Skeletal muscle cell (primary cell): ENCODE measurements at places on chromosomes 5 and 9.

- DNase-seq, result no peak
Measured at GRCh38 chr5:146527785-146528184, 11.8 kb upstream of the GPR151 start.

GRCh38 chr5:108747774-108748400, at the start of gene FER:
FER (plus strand) TSS chr5:108747897; CDS start chr5:108798183, 50,286 bp downstream.
- peak; percentile 29 for DNase-seq

- DNase-seq, result no peak
Measured at GRCh38 chr5:95068289-95068910, 216.5 kb downstream of the MCTP1 start.

DNA sequence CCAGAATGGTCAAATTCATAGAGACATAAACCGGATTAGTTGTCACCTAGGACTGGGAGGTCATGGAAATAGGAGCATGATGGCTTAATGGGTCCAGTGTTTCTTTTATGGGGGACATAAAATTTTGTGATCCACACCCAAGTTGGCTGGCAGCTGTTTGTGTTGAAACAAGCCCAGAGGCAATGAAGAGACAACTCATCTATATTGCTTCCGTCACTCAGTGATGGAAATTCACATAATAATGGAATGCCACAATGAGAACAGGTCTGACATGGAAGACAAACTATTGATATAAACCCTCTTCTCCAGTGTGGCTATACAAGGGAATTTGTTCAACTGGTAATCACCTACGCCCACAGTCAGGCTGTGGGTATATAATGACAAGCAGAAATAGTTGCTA, 173.2 kb downstream of the GNA14 start:
- DNase-seq, result no peak

DNA sequence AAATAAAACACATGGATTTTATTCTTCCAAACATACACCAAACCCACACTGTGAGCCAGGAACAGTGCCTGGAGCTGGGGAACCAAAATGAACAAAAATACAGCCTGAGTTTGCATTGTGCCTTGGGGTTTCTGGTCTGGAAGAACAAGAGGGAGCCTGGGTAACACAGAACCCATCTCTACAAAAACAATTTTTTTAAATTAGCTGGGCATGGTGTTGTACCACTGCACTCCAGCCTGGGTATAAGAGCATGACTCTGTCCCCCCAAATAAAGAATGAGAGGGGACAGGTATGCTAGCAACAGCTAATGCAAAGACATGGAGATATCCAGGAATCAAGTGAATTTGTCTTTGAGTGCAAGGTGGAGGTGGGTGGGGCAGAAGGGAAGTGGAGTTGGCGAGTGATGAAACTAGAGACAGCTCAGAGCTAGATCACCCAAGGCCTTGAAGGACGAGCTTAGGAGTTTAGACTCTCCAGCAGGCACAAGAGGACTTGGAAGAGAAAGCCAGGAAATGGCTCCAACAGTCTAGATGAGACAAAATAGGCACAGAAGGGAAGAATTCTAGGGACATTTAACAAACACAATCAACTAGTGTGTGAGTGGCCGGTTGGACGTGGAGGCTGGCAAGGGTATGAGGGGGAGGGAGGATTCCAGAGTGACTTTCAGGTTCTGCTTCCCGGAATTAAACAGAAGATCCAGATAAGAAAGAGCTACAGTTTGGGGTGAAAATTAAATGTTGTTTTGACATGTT, 47.4 kb downstream of the FNBP1 start:
- no peak for DNase-seq

DNA sequence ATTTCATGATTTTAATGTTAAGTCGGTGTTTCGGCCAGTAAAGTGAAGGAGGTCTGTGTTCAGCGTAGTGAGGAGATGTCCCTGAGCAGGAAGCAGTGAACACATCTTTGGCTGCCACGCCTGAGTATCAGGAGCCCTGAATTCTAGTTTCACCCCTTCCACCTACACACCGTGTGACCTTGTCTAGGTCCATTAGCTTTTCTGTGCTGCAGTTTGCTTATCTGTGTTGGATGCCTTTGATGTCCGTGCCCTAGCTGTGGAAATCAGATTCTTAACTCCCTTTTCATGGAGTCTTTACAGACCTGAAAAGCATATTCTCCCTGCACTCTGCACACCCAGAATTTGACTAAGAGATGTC, 601 bp downstream of the FBXO38 start:
- no peak for DNase-seq

DNA sequence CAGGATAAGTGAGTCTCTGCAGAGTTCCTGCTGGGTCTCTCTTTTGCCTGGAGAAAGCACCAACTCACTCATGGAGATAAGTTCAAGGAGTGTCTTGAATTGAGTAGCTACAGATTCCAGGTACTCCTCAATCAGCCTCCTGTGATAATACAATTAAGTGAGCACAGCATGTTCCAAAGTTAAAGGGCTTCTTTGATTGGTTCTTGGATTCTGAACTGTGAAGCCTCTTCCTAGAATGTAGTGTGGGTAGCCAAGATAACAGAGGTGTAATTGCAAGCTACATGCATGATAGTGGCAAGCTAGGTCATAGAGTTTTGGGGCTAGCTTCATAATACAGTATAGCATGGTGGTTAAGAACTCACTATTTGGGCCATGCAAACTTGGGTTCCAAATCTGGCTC, 23.2 kb upstream of the CARNMT1 start:
- DNase-seq, result no peak

DNA sequence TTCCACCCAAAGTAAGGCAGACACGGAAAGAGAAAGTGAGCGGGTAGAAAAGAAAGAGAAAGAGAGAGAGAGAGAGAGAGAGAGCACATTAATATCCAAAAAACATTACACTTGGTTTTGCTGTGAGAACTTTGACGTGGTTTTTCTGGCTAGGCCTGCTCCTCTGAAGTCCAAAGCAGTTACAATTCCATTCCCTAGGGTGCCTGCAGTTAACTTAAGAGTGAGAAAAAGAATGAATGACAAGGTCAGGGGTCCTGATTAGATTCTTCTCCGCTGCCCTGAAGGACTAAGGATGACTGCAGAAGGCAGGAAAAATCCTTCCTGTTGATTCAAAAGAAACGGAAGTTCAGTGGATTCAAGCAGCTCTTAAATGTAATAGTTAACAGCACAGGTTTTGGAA, 589.8 kb downstream of the PRELID2 start:
- DNase-seq, result no peak

GRCh38 chr5:144254552-144254951, 83.9 kb downstream of the KCTD16 start:
- DNase-seq, result no peak

- peak; percentile 68 for DNase-seq
Measured at GRCh38 chr9:35161713-35162604, at the start of gene UNC13B. UNC13B (plus strand) TSS chr9:35162009; CDS start chr9:35162284, 275 bp downstream.
